ENCODE measurements at places on chromosomes 5 and 9.
A peak's percentile ranks its signal among the peaks of the same experiment; 100 is the strongest.

DNA sequence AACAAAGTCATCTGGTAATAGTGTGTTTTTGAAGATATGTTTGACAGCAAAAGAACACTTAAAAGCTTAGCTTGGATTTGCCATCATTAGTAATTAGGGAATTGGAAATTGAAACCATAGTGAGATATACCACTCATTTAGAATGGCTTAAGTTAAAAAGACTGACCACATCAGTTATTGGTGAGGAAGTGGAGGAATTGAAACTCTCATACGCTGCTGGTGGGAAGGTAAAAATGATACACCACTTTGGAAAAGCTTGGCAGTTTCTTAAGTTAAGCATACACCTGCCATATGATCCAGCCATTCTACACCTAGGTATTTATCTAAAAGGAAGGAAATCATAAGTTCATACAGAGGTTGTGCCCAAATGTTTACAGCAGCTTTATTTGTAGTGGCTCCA is 213.2 kb downstream of the TRIO start:
- DNase-seq = no peak

GRCh38 chr5:142981886-142982820 is 212.0 kb downstream of the ARHGAP26 start:
- DNase-seq = no peak

DNA sequence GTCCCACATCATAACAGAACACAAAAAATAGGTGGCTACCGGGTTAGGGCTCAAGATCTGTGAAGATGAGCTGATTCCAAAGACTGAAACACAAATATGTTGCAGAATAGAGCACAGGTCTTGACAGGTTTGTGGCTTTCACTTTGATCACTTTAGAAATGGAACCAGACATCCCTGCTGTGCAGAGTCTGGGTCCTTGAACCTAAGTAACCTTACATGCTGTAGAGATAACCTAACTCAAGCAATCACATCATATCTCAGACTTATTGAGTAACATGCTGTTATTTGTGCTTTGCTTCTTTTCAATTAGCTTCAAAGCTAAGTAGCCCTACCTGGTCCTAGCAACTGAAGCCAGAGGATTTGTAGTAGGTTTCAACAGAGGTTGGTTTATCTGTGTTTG is 24.3 kb downstream of the FBXW2 start:
- DNase-seq = no peak

DNA sequence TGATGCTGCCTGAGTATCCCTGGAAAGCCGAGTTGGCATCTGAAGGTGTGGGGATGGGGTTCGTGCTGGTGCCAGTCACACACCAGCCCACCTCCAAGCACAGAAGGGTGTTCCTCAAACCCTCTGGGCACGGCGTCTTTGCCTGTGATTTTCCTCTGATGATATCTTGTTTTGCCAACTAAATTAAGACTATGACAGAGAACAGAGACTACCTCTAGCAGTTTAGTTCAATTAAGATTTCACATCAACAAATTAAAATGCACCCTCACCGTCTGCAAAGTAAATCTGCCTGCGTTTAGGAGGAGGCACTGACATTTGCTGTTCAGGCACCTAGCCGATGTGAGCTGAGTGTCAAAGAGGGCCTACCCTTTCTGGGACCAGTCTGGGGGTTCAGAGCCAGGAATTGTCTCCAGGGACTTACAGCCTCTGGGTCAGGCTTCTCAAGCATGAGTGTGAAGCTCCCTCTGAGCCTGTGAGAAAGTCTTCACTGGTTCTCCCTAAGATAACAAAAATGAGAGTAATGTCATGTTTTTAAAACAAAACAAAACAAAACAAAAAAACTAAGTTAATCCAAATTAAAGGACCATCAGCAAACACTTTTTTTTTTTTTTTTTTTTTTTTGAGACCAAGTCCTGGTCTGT is 55.4 kb upstream of the CTNNA1 start:
- DNase-seq = no peak

- no peak for DNase-seq
These were observed 268.6 kb downstream of the TRPM3 start for GRCh38 chr9:70852711-70853240.

DNA sequence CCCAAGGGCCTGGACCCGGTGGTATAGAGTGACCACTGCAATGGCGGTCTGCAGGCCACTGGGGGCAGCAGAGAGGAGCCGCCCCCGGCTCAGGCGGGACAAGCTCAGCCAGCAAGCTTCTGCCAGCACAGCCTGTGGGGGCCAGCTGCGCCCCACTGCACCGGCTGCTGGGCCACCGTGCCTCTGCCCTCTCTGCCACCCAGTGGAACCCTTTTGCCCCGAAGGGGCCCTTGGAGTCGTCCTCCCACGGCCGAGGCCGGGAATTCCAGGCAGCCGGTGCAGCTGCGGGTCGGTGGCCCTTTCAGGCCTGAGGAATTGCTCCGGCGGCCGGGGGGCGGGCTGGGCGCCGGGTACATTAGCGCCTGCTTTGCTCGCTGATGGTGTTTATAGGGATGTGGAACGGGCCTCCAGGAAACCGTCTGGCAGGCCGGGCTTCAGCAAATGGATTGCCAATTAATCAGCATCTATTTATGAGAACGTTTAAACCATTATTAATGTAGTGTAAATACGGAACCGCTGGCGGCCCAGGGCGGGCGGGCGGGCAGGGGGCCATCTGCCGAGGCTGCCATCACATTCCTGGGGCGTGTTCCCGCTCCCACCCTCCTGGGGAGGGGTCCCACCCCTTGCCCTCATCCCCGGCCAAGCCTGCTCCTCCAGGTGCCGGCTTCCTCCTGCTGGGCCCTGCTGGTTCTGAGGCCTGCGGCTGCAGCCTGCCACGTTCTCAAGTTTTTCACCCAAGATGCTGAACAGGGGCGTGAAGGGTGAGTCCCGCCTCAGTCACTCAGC is 127.4 kb downstream of the BARX1 start:
- DNase-seq = peak; percentile 52
